ENCODE measurements at places on chromosomes 13 and 19. TPM values are rescaled to one million over a fixed set of nuclear protein-coding genes. Genes with fewer than 3 reads are reported as not detected.

NRTN gene
- total RNA-seq, result 6.1 TPM

ATP4A gene
- not detected for total RNA-seq

EFNB2 gene
- 28.6 TPM for total RNA-seq

FGF14 gene
- 0.19 TPM for total RNA-seq

CHST8 gene
- 0.36 TPM for total RNA-seq

GRCh38 chr19:30882411-30883005 is 466.7 kb downstream of the TSHZ3 start:
- no peak for DNase-seq
- peaks cover 10% of the 10 kb centered on the region for H3K4me1 ChIP-seq
- no peaks in the 10 kb centered on the region for H3K27me3 ChIP-seq
- no peaks in the 10 kb centered on the region for H3K36me3 ChIP-seq
- H3K4me3 ChIP-seq, result no peak overlapping the region
- no peak overlapping the region for H3K27ac ChIP-seq

- H3K36me3 ChIP-seq, result peaks cover 8% of the 10 kb centered on the region
- no peak for DNase-seq
- no peaks in the 10 kb centered on the region for H3K27me3 ChIP-seq
- peak overlapping the region; percentile 62 for H3K27ac ChIP-seq
- peaks cover 19% of the 10 kb centered on the region for H3K4me1 ChIP-seq
Observed at GRCh38 chr13:45143346-45143751, 23.0 kb downstream of the GTF2F2 start.

DNA sequence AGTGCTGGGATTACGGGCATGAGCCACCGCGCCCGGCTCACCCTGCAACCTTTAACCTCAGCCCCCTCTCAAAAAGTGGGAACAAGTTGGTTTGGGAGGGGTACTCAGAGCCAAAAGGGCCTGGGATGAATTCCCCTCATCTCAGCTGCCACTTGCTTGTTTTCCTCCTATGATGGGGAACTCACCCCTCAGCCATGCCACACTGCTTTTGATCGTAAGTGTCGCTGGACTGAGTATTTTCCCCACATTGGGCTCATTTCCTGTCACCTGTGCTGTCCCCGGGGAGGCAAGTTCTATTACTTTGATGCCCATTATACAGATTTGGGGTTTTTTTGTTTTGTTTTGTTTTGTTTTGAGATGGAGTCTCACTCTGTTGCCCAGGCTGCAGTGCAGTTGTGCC is 6.5 kb downstream of the R3HDM4 start:
- H3K4me1 ChIP-seq, result peaks cover 22% of the 10 kb centered on the region
- no peaks in the 10 kb centered on the region for H3K36me3 ChIP-seq
- DNase-seq, result no peak

DNA sequence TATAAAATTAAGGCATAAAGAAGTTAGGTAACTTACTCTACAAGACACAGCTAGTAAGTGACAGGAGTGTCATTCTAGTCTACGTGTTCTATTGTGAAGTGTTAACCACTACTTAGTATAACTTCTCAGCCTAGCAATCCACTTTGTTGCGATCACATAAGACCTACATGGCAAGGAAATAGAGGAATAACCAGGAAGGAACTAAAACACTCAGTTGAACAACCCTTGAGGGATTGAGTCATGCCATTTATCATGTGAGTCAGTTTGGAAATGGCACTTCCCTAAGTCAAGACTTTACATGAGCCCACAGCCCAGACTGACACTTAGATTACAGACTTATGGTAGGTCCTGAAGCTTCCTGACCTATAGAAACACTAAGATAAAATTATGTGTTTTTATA is 279.5 kb upstream of the PCDH20 start:
- H3K4me1 ChIP-seq, result no peaks in the 10 kb centered on the region
- no peaks in the 10 kb centered on the region for H3K27me3 ChIP-seq
- H3K27ac ChIP-seq, result no peak overlapping the region
- DNase-seq, result no peak
- no peak overlapping the region for H3K4me3 ChIP-seq

GRCh38 chr19:8831373-8831772 is 731 bp downstream of the ZNF558 start:
- H3K4me3 ChIP-seq, result peak overlapping the region; percentile 99
- DNase-seq, result no peak
- H3K27ac ChIP-seq, result peak overlapping the region; percentile 98
- peaks cover 10% of the 10 kb centered on the region for H3K4me1 ChIP-seq

DNA sequence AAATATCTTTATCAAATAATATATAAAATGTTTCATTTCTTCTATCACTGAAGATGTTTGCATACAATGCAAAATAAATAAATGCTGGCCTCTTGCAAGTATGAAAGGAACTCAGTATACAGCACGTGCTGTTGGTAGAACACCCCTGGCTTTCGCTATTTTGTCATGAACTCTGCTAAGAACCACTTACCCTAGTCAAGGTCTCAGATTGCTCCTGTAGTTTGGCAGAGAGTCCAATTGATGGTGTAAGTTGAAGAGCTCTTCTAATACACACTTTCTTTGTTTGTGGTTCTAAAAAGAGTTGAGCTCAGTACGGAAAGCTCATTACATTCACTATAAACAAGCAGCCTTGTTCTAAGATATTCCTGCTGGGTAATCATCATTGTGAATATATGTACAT is 1258.9 kb downstream of the EFNB2 start:
- H3K4me1 ChIP-seq, result no peaks in the 10 kb centered on the region
- H3K27me3 ChIP-seq, result no peaks in the 10 kb centered on the region
- no peak overlapping the region for H3K27ac ChIP-seq
- no peaks in the 10 kb centered on the region for H3K36me3 ChIP-seq
- no peak for DNase-seq
- no peak overlapping the region for H3K4me3 ChIP-seq

DNA sequence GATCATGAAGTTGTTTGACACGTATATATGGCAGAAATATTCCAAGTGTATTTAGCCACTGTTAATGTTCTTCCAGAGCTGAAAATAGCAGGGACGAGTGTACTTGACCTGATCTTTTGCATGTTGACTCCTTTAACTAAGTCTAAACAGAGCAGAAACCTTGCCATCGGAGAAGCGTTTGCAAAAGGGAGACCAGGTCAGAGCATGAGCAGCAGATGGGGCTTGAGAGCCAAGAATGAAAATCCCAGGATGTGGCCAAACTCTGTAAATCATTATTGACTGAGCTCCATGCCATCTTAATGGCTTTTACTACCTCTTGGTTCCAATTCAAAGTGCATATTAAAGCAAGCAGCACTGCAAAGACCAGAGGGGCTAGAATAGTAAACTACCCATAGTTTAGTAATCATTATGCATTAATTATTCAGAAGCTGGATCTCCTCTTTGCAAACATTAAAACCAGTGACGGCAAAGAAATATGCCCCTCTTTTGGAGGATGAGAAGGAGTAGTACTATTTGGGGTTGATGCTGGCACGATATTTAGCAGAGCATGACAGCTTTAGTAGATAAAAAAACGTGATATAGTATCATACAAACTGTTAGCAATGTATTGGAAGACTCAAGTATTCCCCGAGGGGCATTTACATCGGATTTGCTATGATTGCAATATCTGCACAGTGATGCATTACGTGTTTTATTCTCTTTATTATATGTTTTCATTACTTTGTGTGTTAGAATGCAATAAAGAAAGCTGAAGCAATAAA is 55.7 kb downstream of the FAM216B start:
- peaks cover 6% of the 10 kb centered on the region for H3K4me1 ChIP-seq
- no peak for DNase-seq
- no peaks in the 10 kb centered on the region for H3K27me3 ChIP-seq
- no peaks in the 10 kb centered on the region for H3K36me3 ChIP-seq
- H3K4me3 ChIP-seq, result no peak overlapping the region

DNA sequence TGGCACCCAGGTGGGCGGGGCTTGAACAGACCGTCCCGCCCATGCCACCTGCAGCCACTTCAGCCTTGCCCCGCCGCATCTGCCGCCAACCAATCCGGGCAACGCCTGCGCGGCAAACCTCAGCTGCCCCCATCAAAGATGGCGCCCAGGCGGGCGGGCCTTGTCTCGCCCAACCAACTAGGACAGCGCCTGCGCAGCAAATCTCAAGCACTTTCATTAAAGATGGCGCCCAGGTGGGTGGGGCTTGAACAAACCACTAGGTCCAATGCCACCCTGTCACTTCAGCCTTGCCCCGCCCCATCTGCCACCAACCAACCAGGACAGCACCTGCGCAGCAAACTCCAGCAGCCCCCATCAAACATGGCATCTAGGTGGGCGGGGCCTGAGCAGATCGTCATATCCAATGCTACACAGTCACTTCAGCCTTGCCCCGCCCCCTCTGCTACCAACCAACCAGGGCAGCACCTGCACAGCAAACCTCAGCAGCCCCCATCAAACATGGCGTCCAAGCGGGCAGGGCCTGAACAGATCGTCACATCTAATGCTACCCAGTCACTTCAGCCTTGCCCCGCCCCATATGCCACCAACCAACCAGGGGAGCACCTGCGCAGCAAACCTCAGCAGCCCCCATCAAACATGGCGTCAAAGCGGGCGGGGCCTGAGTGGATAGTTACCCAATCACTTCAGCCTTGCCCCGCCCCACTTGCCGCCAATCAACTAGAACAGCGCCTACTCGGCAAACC is 1.4 kb downstream of the PEG3 start:
- H3K4me1 ChIP-seq, result peaks cover 13% of the 10 kb centered on the region
- H3K36me3 ChIP-seq, result no peaks in the 10 kb centered on the region
- peak overlapping the region; percentile 49 for H3K4me3 ChIP-seq
- no peaks in the 10 kb centered on the region for H3K27me3 ChIP-seq

- H3K4me1 ChIP-seq, result peaks cover 6% of the 10 kb centered on the region
- H3K4me3 ChIP-seq, result peak overlapping the region; percentile 77
- no peaks in the 10 kb centered on the region for H3K27me3 ChIP-seq
- no peak for DNase-seq
- H3K27ac ChIP-seq, result peak overlapping the region; percentile 47
Observed at GRCh38 chr19:44644402-44645016, 799 bp downstream of the PVR start.

GRCh38 chr19:31233295-31233800 is 115.9 kb downstream of the TSHZ3 start:
- H3K27ac ChIP-seq, result no peak overlapping the region
- DNase-seq, result no peak
- no peaks in the 10 kb centered on the region for H3K36me3 ChIP-seq
- no peak overlapping the region for H3K4me3 ChIP-seq
- H3K27me3 ChIP-seq, result no peaks in the 10 kb centered on the region

- no peaks in the 10 kb centered on the region for H3K4me1 ChIP-seq
- no peaks in the 10 kb centered on the region for H3K36me3 ChIP-seq
- no peak for DNase-seq
- no peak overlapping the region for H3K27ac ChIP-seq
- no peak overlapping the region for H3K4me3 ChIP-seq
Observed at GRCh38 chr13:100872761-100873160, 198.2 kb upstream of the TMTC4 start.

DNA sequence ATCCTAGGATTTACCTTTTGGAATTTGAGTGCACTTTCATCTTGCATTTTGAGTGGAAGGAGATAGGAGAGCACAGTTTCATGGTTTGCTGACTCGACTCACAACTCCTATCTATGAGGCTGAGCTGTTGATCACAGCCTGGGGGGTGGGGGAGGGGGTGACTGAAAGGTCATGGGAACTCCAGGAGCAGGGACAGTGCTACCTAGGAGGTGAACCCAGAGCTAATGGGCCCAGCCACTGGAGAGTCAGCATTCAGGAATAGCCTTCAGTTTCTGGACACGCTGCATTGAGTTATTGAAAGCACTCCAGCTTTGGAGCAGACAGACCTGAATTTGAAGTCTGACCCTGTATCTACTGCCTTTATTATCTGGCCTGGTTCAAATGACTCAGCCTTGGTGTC is 339.9 kb downstream of the SLC7A1 start:
- no peaks in the 10 kb centered on the region for H3K4me1 ChIP-seq

DNA sequence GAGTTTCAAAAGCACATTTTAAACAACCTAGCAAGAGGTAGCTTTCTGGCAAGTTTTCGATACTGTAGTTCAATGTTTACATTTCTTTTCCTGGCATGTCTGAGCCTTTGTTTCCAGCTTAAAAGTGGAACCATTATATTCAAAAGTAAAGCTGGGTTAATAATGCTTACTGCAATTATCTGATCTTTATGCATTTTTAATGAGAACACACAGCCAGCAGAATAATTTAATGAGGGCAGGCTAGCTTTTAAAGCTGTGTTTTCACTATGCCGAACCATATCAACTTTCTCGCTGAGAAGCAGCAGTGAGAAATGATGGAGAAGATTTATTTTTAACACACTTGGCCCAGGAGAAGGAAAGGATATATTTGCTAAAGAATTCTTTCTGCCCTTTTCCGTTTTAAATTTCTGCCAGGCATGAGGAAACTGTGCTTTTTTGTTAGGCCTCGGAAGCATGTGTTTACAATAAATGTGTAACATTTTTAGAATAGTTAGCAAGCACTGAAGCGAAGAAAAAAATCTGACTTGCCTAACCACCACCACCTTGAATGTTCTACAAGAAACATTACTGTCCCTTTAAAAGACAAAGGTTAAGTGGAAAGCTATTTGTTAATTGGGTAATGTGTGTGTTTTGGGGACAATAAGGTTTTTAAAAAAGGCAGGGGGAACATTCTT is 1.0 kb downstream of the MBNL2 start:
- no peaks in the 10 kb centered on the region for H3K36me3 ChIP-seq
- peak overlapping the region; percentile 57 for H3K4me3 ChIP-seq
- H3K27ac ChIP-seq, result peak overlapping the region; percentile 96
- peaks cover 52% of the 10 kb centered on the region for H3K4me1 ChIP-seq
- DNase-seq, result no peak

DNA sequence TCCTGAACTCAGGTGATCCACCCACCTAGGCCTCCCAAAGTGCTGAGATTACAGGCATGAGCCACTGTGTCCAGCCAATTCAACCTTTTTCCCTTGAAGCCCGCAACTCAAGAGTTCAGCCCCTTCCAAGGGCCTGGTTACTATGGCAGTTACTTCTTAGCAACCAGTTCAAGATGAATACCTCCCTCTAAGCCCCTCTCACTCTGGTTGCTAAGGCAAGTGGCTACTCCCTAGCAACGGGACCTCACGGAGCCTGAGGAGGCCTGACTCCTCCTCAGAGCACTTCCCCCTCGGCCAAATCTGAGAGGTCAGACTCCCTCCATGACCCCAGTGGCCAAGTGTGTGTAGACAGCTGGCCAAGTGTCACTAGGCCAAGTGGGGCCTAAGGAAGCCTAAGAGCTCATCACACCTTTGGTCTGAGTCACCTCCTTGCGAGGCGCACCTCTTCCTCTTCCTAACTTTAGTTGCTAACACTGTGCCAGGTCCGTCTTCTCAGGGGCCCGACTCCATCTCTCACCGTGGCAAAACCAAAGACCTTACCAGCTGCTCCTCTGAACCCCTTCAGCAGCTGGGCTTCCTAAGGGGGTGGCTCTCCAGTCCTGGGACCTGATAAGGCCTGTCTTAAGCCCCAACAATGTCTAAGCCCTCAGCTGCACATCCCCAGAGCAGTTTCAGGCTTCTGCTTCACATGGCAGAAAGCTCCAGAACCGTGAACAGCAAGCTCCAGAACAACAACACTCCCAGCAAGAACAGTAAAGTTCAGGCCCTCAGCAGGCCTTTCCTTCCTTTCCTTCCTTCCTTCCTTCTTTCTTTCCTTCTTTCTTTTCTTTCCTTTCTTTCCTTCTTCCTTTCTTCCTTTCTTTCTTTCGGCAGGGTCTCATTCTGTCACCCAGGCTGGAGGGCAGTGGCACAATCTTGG is 9.6 kb downstream of the CD37 start:
- H3K27ac ChIP-seq, result no peak overlapping the region
- H3K36me3 ChIP-seq, result peaks cover 73% of the 10 kb centered on the region
- no peak for DNase-seq
- no peaks in the 10 kb centered on the region for H3K27me3 ChIP-seq
